ENCODE measurements at places on chromosomes 3 and 15.

DNA sequence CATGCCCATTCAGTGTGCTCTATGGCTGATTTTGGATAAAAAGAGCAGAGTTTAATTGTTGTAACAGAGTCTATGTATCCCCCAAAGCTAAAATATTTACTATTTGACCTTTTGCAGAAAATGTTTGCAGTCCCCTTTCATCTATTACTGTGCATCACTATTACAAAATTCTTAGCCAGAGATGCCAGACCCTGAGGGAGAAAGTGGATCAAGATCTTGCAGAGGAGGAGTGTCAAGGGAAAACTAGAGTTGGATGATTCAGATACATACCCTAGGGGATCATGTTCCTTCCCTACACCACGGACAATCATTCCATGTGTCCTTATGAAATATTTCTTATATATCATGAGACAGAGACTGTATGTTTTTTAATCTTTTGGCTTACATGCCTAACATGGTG is 68.6 kb upstream of the TPRG1 start:
- DNase-seq: no peak

GRCh38 chr3:156098437-156099035 is 21.8 kb upstream of the KCNAB1 start:
- peak; percentile 3 for DNase-seq

DNA sequence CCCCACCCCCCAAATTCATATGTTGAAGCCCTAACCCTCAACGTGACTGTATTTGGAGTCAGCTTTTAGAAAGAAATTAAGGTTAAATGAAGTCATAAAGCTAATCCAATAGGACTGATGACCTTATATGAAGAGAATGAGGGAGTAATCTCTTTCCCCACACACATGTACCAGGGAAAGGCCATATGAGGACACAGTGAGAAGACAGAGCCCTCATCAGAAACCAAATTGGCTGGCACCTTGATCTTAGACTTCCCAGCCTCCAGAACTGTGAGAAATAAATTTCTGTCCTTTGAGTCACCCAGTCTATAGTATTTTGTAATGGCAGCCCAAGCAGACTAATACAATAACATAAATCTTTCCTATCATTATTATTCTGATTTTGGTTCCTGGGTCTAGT is 194.7 kb upstream of the NANOGP8 start:
- DNase-seq: no peak

- no peak for DNase-seq
These were observed 100.9 kb upstream of the ROPN1 start for GRCh38 chr3:124092811-124093210.

- DNase-seq: no peak
These were observed 106.5 kb upstream of the ACP3 start for GRCh38 chr3:132210476-132211346.

DNA sequence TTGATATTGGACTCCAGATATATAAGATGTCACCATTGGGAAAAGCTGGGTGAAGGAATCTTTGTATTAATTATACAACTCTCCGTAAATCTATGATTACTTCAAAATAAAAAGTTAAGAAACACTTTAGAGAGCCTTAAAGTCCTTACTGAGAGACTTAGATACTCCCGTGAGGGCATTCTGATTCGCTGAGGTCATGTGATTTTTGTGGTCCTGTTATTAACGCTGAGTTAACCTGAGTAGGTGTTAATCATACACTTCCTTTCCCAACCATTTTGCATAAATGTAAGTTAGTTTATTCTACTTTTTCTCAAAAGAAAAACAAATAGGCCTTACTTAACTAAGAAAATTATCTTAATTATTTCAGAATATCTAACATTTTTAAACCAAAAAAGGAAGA is 67.1 kb upstream of the LMOD3 start:
- no peak for DNase-seq

DNA sequence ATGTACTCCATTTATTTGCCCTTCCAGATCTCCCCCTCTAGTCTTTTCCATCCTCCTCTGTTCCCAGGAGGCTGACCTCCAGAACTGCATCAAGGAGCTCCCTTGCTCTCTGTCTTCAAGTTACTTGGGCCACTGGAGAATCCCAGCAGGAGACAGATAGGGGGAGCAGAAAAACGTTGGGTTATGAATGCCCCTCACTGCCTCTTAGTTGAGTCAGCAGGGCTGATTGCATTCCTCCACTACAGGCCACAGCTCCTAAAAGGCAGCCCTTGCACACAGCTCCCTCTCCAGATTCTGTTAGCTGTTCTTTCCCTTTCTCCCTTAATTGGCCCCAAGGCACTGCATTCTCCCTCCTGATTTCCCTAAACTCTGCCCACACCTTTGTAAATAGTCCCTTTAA is 12.4 kb upstream of the CEP152 start:
- DNase-seq: no peak

- DNase-seq: no peak
These were observed 7.4 kb downstream of the WNT7A start for GRCh38 chr3:13872451-13872850.

- DNase-seq: no peak
These were observed 8.1 kb downstream of the PLIN1 start for GRCh38 chr15:89670971-89671560.

GRCh38 chr3:105883798-105884377 is 15.1 kb upstream of the CBLB start:
- no peak for DNase-seq

DNA sequence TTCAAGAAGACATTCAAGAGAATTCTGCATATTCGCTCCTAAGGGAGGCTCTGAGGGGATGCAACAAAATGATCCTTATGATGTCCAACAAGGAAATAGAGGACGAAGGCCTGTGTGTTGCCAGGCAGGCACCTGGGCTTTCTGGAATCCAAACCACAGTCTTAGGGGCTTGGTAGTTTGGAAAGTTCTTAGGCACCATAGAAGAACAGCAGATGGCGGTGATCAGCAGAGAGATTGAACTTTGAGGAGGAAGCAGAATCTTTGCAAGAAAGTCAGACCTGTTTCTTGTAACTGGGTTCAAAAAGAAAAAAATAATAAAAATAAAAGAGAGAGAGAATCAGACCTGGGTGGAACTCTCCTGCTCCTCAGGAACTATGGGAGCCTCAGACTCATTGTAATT is 11.7 kb upstream of the ATG7 start:
- DNase-seq: no peak

DNA sequence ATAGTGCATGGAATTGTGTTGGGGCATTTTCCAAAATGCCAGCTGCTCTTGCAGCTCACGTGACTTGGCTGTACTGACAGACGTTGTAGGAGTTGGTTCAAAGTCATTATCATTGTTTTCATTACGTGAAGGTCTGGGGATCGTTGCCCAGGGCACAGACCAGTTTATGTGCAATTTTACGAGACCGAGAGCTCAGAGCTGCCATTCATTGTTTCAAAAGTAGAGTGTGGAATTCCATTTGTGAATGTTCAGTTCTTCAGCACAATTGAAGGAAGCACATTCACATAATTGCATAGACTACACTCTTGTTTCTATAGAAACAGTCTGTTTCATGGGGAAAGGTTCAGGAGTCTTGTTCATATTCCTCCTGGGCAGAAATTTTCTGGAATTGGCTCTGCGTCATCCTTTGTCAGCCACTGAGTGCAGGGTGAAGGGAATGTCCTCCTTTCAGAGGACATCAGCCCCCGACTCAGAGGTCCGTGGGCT is 54.5 kb downstream of the GABRG3 start:
- no peak for DNase-seq

DNA sequence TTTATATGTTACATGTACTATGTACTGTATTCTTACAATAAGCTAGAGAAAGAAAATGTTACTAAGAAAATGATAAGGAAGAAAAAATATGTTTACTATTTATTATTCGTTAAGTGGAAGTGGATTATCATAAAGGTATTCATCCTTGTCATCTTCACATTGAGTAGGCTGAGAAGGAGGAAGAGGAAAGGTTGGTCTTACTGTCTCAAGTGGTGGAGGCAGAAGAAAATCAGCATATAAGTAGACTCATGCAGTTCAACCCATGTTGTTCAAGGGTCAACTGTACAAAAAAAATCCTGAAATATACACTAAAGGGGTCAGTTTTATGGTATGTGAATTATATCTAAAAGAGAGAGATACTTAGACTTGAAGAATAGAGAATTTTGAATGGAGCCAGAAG is 5.7 kb downstream of the HMG20A start:
- DNase-seq: no peak

GRCh38 chr3:112560307-112560706 is 1.5 kb downstream of the ATG3 start:
- no peak for DNase-seq

GRCh38 chr3:77254967-77255831 is 215.3 kb downstream of the ROBO2 start:
- DNase-seq: no peak

DNA sequence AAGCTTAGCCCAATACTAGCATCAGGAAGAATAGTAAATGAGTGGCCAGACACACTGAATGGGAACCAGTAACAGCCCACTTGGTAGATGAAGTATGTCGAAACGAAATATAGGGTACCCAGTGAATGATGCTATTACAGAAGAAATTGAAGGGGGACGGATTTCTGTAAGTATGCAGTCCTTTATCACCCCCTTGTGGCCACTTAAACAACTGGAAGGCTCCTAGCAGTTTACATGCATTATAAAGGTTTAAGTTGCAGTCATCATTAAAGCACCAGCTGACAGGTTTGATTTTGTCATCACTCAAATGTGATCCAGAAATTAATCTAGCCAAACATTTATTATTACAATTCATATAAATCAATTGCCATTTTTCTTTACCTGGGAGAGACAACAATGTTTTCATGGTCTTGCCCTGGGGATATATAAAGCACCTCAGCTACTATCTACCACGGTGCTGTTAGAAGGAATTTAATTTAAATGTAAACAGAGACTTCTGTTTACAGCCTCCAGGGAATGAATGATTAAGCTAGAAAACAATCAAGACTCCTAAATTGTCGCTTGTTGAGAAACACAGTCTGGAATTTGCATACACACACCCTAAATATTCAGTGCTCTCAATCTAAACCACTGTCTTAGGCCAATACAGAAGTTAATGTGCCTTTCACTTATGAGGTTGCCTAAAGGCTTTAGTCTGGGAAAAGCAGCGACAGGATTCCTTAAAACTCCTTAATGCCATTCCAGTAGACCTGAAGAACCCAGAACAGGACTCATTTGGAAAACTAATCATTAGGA is 7.8 kb downstream of the EIF1B start:
- no peak for DNase-seq
